ENCODE measurements at places on chromosomes 6 and 20. TPM values are rescaled to one million over a fixed set of nuclear protein-coding genes. Genes with fewer than 3 reads are reported as not detected.

Gene LY6G5B
- total RNA-seq, result 0.43 TPM

Gene AGER
- total RNA-seq, result not detected

Gene PLA2G7
- not detected for total RNA-seq

Gene ZNF76
- total RNA-seq, result 6.7 TPM

Gene EEF1A2
- total RNA-seq, result 0.96 TPM

Gene ASIP
- not detected for total RNA-seq

Gene HLA-DPB1
- 1.1 TPM for total RNA-seq

Gene KAT14
- total RNA-seq, result 11.9 TPM

Gene SALL4
- total RNA-seq, result 0.64 TPM

Gene MYT1
- not detected for total RNA-seq

Gene CUL9
- 29.9 TPM for total RNA-seq

Gene C6orf15
- not detected for total RNA-seq

Gene GRM1
- not detected for total RNA-seq

Gene CST7
- not detected for total RNA-seq

Gene ZNF391
- 0.64 TPM for total RNA-seq

Gene MUCL3
- total RNA-seq, result not detected

Gene GSTA3
- total RNA-seq, result not detected

Gene ANGPT4
- not detected for total RNA-seq

Gene CCR6
- total RNA-seq, result not detected

Gene SMLR1
- not detected for total RNA-seq

Gene RPL10A
- 3,692 TPM for total RNA-seq

Gene HLA-DOA
- total RNA-seq, result not detected

Gene HSPA12B
- under 0.01 TPM for total RNA-seq

Gene ZBTB12
- 3.0 TPM for total RNA-seq

Gene COL21A1
- 6.8 TPM for total RNA-seq

Gene TOX2
- total RNA-seq, result not detected

Gene SLPI
- 837 TPM for total RNA-seq

Gene HLA-DQB2
- total RNA-seq, result not detected

Gene C20orf204
- 0.85 TPM for total RNA-seq

Gene SPTLC3
- 5.1 TPM for total RNA-seq

Gene LST1
- not detected for total RNA-seq

Gene GPR6
- not detected for total RNA-seq

Gene SAMD10
- total RNA-seq, result 4.3 TPM

Gene NTSR1
- total RNA-seq, result not detected

Gene PRICKLE4
- total RNA-seq, result not detected

Gene MAVS
- 13.0 TPM for total RNA-seq

Gene CD40
- total RNA-seq, result 28.4 TPM

Gene B3GAT2
- total RNA-seq, result not detected

Gene LPIN3
- 11.8 TPM for total RNA-seq

Gene C6orf58
- not detected for total RNA-seq

Gene CCN6
- total RNA-seq, result 0.72 TPM

Gene RNF39
- total RNA-seq, result 3.0 TPM

Gene NKX2-2
- total RNA-seq, result not detected

Gene ALDH5A1
- total RNA-seq, result 2.3 TPM

Gene DAAM2
- total RNA-seq, result 0.24 TPM

Gene RGS17
- total RNA-seq, result 3.4 TPM

Gene SIRPD
- not detected for total RNA-seq

Gene PTCRA
- total RNA-seq, result not detected

Gene TREML2
- not detected for total RNA-seq

Gene BLTP3A
- 6.0 TPM for total RNA-seq

Gene LAMA2
- 0.24 TPM for total RNA-seq

Gene ID4
- 1.2 TPM for total RNA-seq

Gene MAS1
- under 0.01 TPM for total RNA-seq

Gene TNFRSF21
- 72.3 TPM for total RNA-seq

Gene ZBTB22
- 13.9 TPM for total RNA-seq

Gene MCCD1
- total RNA-seq, result not detected

Measured in tracheal epithelial cell (primary cell).